ENCODE measurements at places on chromosomes 11 and 22.

DNA sequence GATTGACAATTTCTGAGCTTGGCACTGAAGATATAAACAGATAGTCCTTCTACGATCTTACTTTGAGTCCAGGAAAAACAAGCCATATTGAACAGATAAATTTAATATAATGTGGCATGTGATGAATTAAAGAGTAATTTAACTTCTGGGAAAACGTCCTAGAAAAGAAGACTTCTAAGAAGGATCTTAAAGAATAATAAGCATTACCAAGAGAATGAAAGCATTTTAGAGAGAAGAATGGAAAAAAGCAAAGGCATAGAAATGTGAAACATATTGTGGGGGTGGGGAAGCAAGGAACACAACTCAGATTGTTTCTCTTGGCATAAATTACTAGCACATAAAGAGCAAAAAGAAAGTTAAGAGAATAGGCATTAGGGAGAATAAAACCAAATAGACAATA lies 5.4 kb downstream of the DDIAS start:
- DNase-seq: no peak

DNA sequence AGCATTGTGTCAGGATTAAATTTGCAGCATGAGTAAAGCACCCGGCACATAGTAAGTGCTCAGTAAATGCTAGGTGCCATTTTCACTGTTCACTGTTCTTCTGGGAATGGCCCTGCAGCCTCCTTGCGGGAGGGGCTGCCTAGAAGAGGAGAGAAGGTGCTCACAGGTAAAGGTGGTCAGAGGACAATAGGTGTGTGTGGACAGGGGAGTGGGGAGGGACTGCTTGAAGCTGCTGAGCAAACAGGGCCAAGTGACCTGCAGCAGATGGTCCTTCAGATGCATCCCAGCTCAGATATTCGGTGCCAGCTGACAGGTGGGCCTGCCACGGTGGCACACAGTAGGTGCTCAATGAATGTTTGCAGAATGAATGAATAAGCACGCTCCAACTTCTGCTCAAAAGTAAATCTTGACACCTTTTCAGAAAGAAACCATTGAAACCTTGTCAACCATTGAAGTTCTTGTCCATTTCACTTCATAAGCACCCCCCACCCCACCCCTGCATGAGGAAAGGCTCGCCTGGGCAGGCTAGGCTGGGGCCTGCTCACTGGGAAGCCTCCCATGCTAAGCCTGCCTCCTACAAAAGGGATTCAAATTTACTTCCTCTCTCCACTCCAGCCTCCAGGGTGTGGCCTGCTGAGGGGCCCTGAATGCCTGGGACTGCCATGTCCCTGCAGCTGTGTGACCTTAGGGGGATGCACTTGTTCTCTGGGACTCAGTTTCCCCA lies 1.6 kb downstream of the KIAA0930 start:
- no peak for DNase-seq

GRCh38 chr11:134498326-134499139 lies 86.5 kb upstream of the B3GAT1 start:
- DNase-seq: no peak

DNA sequence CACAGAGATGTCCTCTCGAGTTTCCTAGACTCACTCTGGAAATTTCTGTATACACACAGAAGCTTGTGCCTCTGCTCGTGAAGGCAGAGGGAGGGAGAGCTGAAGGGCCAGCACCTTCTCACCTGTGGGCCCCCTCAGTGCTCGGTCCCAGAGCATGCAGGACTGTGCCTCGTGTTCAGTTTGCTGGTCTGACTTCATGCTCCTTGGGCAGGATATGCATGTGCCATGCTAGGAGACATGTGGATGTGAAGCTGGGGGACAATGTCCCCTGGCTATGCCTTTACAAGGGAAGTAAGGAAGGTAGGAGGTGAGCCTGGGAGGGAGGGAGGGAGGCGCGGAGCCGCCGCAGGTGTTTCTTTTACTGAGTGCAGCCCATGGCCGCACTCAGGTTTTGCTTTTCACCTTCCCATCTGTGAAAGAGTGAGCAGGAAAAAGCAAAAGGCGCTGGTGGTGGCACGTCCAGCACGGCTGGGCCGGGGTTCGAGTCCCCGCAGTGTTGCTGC lies 22.6 kb downstream of the NEAT1 start:
- no peak for DNase-seq

- no peak for DNase-seq
Measured at GRCh38 chr11:17277024-17277584, 565 bp downstream of the NUCB2 start.

DNA sequence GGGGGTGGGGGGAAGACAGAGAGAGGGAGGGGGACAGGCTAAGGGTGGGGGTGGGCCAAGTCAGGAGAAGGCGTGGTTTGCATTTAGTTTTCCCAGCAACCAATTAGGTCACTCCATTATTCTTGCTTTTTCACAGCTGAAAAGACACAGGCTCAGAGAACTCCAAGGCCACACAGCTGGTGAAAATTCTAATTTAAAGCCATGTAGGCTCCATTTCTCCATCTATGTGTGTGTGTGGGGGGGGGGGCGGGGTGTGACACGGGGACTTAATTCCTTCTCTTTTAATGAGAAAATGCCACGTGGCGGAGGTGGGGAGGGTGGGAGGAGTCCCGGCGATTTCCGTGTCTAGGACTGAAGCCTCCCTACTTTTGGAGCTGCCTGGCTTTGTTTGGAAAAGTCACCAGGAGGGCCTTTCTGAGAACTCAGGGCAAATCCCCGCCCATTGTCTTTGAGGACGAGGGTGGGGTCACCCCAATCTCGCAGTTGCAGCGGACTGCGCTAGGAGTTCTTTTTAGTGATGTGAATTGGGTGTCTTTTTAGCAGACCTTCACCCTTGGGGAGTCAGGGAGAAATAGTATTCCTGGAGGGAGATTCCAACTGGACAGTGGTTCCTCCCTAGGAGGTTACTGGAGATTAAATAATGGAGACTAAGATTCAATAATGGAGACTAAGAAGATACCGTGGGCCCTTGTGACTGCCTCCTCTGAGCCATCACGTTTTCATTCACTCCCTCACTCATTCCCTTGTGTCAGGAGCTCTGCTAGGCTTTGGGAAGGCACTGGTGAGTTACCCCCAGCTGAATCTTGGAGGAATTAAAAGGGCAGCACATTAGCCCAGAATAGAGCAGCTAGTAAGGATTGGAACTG lies 36.4 kb upstream of the PTPRJ start:
- no peak for DNase-seq

DNA sequence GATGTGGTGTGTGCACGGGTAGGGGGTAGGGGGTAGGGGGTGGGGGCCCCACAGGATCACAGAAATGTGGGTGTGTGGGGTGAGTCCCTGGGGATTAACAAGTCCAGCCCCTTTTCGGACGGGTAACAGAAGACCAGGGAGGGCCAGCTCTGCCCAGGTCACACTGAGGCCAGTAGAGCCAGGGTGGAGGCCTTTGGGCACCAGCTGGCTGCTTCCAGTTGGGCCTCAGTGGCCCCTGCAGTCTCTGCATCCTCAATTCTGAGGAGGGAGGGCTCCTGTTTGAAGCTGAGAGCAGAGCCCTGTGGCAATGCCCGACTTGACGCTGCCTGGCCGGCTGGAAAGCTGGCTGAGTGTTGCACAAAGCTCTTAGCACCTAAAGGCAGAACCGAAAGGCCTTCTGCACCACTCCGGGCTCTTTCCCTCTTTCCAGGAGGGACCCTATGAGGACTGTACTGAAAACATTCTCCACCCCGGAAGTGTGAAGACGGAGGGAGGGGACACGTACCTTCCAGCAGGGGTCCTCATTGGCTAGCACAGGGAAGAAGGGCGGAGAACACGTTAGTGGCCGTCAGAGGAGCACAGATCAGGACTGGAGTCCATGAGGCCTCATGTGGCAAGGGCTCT lies 120.4 kb downstream of the PHF21B start:
- DNase-seq: no peak

GRCh38 chr22:46007003-46007847 lies 30.3 kb upstream of the WNT7B start:
- DNase-seq: peak; percentile 65

DNA sequence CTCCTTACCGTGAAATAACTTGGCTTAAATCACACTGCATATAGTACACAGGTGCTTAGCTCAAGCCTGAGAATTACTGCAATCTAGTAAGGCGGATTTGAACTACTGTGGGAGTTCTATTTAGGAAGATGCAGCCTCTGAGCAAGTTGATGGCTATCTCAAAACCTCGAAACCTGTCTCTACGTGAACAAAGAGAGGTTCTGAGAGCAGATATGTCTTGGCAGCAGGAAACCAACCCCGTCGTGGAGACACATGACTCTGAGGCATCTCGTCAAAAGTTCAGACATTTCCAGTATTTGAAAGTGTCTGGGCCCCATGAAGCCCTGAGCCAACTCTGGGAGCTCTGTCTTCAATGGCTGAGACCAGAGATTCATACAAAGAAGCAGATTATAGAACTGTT lies 5.9 kb downstream of the ZNF215 start:
- DNase-seq: no peak

GRCh38 chr11:68049509-68050370 lies 10.9 kb downstream of the TCIRG1 start:
- no peak for DNase-seq

GRCh38 chr11:122434786-122435185 lies 220.7 kb upstream of the UBASH3B start:
- no peak for DNase-seq

DNA sequence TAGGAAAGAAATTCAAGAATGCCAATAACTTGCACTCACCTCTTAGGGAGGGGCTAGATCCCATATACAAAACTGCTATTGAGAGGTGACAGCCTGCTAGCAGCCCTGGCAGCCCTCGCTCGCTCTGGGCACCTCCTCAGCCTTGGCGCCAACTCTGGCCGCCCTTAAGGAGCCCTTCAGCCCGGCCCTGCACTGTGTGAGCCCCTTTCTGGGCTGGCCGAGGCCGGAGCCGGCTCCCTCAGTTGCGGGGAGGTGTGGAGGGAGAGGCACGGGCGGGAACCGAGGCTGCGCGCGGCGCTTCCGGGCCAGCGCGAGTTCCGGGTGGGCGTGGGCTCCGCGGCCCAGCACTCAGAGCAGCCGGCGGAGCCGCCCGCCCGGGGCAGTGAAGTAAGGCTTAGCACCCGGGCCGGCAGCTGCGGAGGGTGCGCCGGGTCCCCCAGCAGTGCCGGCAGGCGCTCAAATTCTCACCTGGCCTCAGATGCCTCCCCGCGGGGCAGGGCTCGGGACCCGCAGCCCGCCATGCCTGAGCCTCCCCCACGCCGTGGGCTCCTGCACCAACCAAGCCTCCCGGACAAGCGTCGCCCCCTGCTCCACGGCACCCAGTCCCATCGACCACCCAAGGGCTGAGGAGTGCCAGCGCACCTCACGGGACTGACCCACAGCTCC lies 329.9 kb downstream of the FAM181B start:
- no peak for DNase-seq

DNA sequence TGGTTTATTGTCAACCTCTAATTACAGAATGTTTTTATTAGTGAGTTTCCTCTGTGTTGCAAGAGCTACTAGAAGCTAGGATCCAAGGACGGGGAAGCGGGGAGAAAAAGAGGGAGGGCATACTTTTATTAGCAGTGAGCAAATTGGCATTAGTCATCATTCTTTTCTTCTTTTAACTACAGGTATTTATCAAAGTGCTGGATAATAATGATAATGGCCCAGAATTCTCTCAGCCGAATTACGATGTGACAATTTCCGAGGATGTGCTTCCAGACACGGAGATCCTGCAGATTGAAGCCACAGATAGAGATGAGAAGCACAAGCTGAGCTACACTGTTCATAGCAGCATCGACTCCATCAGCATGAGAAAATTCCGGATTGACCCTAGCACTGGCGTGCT lies 179.7 kb upstream of the MTNR1B start:
- DNase-seq: no peak

- DNase-seq: peak; percentile 99
Measured at GRCh38 chr11:125263268-125263790, 98.8 kb downstream of the PKNOX2 start.

GRCh38 chr22:32342977-32343376 lies 14.7 kb upstream of the RFPL3 start:
- DNase-seq: no peak

GRCh38 chr11:33892906-33893594 lies 1.2 kb upstream of the LMO2 start:
- DNase-seq: no peak

- DNase-seq: no peak
Measured at GRCh38 chr22:46464701-46465344, 72.6 kb downstream of the CELSR1 start.

GRCh38 chr11:67111261-67111660 lies 7.8 kb upstream of the KDM2A start:
- DNase-seq: peak; percentile 35

DNA sequence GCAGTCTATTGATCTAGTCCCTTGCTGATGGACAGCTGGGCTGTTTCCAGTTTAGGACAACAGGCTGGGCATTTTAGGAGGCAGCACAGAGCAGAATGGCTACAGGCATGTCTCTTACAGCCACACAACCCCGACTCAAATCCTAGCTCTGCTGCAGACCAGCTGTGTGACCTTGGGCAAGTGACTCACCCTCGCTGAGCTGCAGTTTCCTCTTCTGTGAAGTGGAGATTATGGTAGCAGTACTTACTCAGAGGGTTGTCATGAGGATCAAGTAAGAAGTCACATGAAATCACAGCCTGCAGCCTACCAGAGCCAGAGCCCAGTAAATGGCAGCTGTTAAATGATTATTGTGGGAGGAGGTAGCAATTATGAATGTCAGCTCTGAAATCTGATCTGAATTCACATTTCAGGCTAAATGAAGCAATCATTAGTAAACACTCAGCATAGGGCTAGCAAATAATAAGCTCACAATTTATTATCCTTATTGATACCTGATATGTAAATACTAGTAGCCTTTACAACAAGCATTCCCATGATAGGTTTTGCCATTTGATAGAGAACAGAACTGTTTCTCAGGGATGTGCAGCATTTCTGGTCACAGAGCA lies 58.9 kb downstream of the MYEOV start:
- DNase-seq: peak; percentile 82

DNA sequence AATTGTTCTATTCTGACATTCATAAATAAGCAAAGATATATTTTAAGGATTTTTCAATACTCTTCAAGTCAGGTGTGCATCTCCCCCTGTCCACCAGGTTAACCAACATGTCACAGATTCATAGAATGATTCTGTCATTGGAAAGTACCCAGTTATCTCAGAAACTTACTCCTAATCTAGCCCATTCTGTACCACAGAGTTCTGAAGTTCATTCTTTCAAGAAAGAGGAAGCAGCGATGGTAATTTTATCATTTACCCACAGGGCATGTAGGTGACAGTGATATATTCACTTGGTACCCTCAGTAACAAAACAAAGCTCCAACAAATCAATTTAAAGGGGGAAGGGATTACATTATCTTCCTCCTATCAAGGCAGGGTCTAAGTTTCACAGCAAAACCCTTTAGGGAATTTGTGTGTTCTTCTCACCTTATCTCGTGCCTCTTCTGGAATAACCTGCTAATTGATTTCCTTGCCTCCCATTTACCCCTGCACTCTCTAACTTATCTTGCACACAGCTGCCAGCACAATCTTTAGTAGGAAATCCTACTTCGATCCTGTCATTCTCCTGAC lies 19.0 kb upstream of the MPPED2 start:
- DNase-seq: no peak

DNA sequence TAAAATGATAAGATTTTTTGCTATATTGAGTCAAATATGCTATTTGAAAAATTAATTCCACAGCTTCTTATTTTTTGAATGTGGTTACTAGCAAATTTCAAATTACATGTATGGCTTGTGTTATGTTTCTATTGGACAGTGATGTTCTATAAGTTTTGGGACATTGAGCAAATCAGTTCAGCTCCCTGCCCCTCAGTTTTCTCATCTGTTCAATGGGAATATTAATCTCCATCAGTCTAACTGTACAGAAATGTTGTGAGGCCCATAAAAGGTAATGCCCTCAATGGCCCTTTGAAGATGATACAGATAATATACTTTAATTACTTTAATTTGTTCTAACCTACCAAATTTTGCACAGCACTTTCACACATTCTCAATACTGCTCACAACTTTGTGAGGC lies 15.2 kb downstream of the WT1 start:
- no peak for DNase-seq

GRCh38 chr11:132464003-132464342 lies 1068.3 kb downstream of the OPCML start:
- DNase-seq: no peak
